ENCODE measurements at places on chromosomes 12 and 14.

GRCh38 chr14:95497561-95498011 is 18.9 kb downstream of the SYNE3 start:
- no peak for DNase-seq

- DNase-seq: no peak
These were observed 39.6 kb upstream of the KLRD1 start for GRCh38 chr12:10268037-10268436.

- no peak for DNase-seq
These were observed 22.7 kb upstream of the PPP2R5C start for GRCh38 chr14:101738703-101739320.

GRCh38 chr12:105554223-105554678 is 223.8 kb downstream of the C12orf75 start:
- no peak for DNase-seq

- no peak for DNase-seq
These were observed 10.3 kb downstream of the CEP170B start for GRCh38 chr14:104875412-104875751.
